SIG-M5 (cell line): ENCODE measurements at places on chromosomes 3 and 15.

DNA sequence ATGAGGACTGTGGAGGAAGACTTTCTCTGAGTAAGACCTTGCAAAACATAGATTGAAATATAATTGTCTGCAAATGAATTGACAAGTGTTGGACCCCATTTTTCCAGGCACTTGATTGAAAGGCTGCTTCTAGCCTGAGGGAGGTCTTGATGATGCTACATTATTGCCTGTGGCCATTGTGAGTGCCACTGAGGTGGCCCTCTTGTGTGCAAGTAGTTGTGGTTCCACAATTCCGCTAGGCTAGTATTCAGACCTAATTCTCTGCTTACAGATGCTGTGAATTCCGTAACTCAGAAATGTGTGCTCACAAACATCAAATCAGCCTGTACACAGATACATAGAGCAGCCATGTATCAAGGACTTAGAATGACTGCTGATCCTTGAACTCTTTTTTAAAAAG, 34.7 kb downstream of the FNDC3B start:
- peak; percentile 29 for DNase-seq

GRCh38 chr3:10988001-10988665, 4.4 kb upstream of the SLC6A1 start:
- no peak for DNase-seq

DNA sequence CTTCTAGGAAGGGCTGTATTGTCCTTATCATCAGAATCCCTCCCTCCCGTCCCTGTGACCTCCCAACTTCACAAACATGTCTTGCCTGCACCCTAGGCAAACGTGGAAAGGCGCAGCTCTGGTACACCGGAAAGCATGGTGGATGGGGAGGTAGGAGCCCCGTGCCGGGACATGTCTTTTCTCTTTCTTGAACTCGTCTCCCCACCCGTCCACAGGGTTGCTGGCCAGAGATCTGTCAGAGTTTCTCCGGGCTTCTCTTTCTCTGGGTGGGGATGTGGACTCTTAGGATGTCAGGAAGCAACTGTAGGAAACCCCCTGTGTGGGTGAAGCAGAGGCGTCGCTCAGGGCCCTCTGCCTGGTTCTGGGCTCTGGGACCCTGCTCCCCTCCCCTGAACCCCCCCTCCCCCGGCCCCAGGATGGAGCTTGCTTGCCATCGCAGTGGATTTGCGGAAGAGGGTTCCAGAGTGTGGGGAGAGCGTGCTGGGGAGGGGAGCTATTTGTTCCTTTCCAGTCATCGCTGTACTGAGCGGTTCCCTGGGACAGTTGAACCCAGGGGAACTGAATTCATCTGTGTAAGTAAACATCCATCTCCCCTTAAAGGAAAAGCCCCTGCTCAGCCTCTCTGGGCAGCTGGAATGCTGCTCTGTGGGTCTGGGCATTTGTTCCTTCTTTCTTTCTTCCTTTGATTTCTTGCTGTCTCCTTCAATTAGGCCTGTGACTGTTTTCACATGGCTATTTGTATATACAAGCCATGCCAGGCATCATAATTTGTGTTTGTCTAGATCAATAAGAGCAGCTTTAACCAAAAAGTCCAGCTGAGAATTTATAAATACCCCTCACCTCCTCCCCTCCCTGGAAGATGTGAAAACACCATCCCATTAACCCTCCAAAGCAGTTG, 72.8 kb downstream of the SMAD3 start:
- no peak for DNase-seq

DNA sequence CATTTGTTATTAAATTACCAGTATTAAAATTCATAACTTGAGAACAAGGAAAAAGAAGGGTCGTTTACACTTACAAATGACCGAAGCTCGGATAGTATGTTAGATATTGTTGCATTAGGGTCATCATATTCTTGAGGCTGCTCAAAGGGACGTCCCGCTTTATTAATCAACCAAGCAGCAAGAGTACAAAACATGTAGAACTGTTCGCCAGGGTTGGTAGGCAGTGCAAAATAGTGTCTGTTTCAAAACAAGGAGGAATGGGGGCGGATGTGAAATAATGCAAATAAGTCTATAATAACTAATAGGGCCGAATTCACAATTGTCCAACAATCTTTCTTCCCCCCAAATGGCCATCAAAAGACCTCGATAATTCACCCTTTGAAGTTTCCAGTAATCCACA, 2.9 kb downstream of the IFT57 start:
- no peak for DNase-seq

GRCh38 chr3:16725972-16726371, 120.7 kb upstream of the DAZL start:
- no peak for DNase-seq

DNA sequence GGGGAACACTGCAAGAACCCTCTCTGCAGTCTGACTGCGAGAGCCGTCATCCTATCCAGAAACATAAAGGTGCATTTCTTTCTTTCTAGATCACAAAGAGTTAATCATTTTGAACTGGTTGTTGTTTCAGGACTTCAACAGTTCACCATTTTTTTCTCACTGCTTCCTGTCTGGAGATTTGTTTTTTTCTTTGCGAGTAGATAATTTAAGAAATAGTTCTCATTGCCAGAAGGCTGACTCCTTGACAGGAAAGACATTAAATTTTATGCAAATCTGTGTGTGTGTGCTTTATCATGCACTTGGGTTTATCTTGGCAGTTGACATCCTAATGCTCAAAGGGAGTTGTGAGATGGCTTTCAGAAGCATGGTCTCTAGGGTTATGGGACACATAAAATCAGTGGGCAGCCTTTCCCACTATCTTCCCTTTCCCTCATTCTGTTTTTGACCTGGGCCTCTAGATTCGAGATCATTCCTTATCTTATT, 123.5 kb upstream of the TBL1XR1 start:
- DNase-seq = no peak

GRCh38 chr3:154060238-154061000, 60.8 kb upstream of the ARHGEF26 start:
- no peak for DNase-seq

DNA sequence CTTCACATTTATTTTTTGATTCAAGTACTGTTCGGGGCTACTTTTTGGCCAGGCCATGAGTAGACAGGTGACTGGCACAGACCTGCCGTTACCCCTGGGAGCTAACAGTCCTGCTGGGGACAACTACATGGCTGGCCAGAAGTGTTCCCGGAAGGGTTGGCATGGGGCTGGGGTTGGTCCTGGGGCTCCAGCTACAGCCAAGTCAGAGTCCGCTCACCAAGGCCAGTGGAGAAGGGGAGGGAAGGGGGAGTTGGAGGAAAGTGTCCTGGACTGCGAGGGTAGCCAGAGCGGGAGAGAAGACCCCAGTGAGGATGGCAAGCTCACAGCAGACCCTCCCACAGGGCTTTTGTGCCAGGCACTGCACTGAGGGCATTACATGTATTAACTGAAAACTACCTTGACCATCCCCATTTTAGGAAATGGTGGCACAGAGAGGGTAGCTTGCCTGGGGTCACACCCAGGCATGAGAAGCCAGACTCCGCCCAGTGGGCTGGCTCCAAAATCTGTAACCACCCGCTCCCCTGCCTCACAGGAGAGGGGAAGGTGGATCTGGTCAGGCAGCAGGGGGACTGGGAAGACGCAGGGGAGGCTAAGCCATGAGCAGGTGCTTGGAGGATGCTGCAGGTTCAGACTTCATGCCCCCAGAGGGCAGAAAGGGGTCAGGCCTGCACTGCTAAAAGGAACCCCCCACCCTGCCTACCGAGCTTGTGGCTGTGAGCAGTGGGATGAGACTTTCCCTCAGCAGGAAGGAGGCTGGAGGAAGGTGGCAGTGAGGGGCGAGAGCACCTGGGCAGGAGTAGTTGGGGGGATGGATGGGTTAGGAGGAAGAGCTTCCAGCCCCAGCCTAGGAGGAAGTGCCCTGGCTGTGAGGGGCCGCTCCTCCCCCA, 38.3 kb upstream of the ESYT3 start:
- DNase-seq = no peak

- no peak for DNase-seq
Measured at GRCh38 chr3:126960604-126960995, 22.3 kb upstream of the PLXNA1 start.

GRCh38 chr3:178097576-178097975, 438.7 kb upstream of the KCNMB2 start:
- no peak for DNase-seq

DNA sequence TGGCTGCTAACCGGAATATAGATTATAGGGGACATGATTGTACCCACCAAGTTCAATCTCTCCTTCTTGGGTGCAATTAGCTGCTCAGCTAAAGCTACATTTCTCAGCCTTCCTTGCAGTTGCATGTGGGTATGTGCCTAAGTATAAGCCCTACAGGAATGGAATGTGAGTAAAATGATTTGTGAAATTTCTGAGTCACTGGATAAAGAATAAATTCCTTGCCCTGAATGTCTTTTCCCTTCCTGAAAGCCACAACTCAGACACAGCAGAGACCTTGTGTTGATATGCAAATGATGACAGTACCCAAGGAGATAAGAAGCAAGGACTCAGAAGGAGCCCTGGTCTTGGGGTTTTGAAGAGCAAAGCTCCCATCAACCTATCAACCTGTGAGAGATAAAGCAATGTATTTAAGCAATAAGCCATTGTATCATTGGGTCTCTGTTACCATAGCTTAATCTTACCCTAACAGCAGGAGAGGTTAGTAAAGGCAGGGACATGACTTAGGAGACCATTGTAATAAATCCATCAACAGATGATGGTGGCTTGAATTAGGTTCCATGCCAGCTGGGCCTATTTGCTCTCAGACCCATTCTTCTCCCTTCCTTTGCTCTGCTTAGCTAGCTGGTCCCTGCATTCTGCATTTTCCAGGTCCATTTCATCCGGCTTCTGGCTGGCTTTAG, 25.6 kb upstream of the ZNF280D start:
- no peak for DNase-seq

GRCh38 chr3:62870321-62870720, 4.9 kb downstream of the CADPS start:
- DNase-seq = no peak

DNA sequence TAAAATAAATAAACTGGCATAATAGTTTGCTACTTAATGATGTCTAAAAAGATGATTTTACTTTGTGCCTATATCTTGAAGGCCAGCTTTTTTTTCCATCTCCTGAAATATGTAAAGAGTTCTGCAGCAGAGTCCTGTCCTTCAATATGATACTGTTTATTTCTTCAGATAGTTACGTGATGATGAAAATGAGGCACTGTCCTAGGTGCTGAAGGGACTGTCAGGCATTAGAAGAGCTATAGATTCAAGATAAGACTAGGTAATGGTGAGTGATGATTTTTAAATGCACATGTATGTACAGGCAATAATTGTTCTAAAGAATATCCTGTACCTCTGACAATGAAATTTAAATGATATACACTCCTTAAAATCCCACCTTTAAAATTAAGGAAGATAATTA, 326.9 kb upstream of the DNAJC19 start:
- DNase-seq = no peak

DNA sequence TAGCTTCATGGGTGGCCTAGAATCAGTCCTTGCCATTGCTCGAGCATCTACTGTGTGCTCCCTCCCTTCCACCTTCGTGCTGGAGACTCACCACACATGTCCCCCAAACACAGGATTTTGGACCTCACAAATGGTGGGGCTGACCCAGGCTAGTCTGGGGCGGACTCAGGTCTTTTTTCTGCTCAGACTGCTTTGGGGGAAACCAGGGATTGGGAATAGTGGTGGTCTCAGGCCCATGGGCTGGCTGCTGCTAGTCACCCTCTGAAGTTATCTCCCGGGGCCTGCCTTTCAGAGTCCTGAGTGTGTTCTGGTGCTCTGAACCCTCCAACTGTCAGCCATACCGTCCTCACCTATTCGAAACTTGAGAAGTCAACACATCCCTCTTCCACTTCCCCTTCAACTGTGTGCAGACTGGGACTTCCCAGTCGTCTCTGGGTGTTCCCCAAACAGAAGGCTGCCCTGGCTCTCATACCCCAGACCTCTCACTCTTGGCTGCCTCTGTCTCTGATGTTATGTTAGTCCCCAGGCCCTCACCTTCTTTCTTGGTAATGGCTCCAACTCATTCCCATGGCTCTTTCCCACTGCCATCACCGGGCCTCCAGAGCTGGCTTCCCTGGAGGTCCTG, 46.0 kb downstream of the PPCDC start:
- no peak for DNase-seq

- no peak for DNase-seq
Measured at GRCh38 chr15:93882141-93882540, 349.2 kb upstream of the MCTP2 start.

DNA sequence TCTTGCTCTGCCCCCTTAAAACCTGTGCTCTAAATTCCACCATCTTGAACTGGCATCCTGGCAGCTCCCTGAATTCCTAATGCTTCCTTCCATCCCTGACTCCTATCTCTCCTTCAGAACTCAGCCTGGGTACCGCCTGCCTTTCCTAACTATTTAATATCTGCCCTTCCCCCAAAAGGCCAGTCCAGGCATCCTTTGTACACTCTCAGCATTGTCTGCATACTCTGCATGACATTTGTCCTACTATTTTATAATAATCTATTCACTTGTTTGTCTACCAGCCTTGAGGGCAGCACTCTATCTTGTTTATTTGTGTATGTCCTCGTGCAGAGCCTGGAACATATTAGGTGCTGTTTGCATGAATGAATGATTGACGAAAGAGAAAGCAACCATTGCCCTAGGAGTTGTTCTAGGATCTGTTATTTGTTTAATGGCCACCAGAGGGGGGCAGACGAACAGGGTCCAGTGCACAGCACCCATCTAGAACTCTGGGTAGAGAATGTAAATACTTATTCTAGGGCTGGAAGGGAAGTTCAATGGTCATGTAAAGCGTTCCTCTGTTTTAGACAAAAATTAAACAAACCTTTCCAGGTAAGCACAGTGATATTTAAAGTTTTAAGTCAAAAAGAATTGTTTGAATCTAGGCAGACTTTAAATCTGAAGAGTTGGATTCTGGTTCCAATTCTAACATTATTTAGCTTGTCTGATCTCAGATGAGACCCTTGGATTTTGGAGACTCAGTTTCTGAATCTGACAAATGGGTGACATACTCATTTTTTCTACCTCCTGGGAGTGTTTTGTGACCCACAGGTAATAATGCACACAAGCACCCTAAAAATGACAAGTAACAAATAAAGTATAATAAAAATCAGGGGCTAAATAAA, 125.8 kb upstream of the GALNT15 start:
- peak; percentile 6 for DNase-seq

GRCh38 chr3:174859114-174859735, at the start of gene NAALADL2:
NAALADL2 (plus strand) TSS chr3:174859334.
- no peak for DNase-seq

DNA sequence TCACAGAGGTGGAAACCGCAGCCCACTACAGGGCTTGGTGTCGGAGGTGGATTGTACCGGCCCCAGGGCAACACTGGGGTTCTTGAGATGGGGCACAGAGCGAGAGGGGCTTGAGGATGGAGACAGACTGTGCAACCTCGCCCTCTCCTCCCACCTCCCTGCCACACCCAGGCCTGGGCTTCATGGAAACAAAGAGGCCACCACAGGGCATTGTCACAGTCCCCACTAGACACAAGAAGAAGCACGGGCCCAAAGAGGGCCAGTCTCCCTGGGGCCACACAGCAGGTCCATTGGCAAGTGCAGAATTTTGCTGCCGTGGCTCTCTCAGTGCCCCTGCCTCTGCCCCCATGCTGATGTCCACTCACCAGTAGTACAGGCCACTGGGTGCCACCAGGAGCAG, 4.1 kb upstream of the CALML4 start:
- DNase-seq = no peak

- no peak for DNase-seq
Measured at GRCh38 chr3:108564564-108564963, 24.7 kb downstream of the CIP2A start.
